Stimulated activated CD4-positive, alpha-beta T cell treated with anti-CD3 and anti-CD28 coated beads, Interleukin-2, amount 100 ng/mL, for 24 hours (primary cell): ENCODE measurements at places on chromosomes 6 and 20.

DNA sequence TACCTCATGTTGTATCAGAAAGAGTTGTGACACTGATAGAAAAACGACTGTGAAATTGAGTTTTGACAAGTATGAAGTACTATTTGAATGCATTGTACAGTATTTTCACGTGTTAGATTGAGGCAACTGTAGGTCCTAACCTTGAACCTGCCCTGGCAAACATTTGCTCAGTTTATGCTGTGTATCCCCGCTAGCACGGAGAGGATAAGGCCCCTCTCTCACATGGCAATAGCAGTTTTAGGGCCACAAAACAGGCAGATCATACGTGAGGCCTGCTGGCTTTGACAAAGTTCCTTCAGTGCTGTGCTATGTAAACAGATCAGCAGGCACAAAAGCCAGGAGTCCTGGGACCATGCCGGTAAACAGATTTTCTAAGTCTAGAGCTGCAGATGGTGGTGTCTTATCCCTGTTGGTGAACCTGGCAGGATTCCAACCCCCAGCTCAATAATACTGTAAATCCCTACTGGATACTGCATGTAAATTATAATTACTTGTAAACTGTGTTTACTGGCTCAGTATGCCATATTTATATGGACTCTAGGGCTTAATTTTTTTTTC lies 23.8 kb upstream of the FAM217A start:
- no peak for DNase-seq

DNA sequence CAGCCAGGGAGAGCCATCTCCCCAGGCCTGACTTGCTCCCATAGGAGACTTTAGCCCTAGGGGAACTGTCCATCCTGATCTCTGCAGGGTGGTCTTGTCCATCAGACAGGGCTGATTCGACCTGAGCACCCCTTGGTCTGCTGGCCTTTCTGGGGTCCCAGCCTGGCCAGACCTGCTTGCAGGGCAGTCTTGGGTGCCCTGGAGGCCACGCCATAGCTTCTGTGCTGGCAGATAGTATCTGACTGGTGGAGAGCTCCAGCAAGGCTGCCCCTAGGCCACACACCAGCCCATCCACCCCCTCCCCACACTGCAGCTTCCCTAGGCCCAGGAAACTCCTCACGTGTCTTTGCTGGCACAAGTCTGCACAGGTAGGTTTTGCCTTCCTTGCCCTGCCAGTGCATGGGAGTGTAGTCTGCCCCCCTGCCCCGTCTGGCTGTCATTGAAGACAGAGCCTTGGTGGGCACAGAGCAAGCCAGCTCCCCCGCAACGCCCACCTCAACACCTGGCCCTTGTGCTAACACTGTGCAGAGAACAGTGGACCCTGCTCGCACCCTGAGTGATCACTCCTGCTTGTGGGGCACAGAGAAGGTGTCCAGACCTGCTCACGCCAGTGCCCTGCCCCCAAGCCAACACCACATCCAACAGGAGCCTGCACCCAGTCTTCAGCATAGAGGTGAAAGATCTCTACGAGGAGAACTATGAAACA lies 32.4 kb downstream of the CCN2 start:
- DNase-seq: no peak

GRCh38 chr6:6643398-6643797 lies 54.9 kb downstream of the LY86 start:
- DNase-seq: no peak

GRCh38 chr6:45714741-45715507 lies 300.7 kb downstream of the CLIC5 start:
- DNase-seq: peak; percentile 46

DNA sequence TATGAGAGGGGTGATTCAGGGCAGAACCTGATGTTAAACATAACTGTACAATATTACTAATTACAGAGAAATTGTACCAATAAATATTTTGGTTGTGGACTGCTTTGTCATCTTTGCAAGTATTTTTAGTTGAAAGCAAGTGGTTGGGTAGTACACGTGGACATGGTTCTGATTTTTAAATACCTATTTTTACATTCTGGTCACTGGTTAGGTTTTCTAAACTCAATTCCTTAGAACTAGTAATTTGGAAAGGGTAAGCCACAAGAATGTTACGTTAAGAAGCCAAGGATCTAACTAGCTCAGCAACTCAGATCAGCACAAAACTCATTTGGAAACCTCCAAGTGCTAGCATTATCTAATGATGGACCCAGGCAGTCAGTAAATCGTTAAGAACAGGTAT lies 2.7 kb downstream of the EPB41L2 start:
- DNase-seq: no peak

DNA sequence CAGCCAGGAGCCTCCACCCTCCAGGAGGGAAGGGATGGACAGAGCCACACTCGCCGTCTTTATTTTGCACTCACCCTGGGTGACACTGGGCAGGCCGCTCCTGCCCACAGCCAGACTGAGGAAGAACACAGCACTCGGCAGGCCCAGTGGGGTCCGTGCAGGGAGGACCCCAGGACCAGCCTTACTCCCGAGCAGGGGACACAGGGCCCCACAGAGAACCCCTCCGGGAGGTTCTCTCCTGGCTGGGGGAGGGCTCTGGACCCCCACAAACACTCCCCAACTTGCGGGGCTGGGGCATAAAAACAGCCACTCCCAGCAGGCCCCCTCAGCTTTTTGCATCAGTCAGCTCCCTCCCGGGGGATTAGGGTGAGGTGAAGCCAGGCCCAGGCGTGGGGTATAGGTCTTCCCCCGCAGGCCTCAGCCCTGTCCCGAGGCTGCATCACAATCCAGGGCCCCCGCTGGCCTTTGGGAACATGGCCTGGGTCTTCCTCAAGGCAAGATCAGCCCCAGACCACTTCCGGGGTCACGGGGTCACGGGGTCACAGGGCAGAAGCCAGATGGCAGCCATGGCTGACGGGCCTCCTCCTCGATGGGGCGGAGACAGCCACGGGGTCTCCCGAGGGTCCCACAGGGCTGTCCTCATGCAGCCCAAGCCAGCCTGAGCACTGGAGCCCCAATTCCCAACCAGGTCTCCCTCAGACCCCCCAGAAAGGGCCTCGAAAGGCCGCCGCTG lies 3.2 kb downstream of the TNFRSF6B start:
- no peak for DNase-seq

DNA sequence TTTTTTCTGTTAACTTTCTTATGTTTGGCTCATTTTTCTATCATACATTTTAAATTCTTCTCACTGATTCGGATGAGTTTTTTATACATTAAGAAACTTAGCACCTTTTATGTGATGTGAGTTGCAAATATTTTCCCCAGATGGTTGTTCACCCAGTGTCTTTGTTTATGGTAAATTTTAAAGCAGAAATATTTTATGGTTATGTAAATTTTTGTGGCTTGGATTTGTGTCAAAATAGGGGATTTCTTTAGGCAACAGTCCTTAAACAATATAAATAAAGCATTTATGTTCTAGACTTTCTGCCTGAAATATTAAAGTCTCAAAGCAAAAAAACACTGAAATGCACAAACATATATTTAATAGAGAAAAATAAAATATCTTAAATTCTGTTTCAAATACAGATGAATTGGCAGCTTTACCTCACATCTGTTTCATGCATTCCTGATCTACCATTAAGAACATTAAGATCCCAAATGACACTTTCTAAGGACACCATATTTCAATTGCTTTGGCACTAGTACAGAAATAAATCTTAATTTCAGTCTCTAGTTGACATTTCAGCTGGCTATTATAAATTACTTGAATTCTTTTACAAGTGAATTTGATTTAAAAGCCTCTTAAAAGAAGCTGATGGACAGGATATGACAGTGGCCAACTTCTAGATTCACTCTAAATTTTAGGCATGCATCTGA lies 646.6 kb downstream of the HACE1 start:
- DNase-seq: no peak

GRCh38 chr6:45710304-45710821 lies 305.3 kb downstream of the CLIC5 start:
- DNase-seq: peak; percentile 91

GRCh38 chr6:56486681-56487080 lies 156.0 kb downstream of the DST start:
- no peak for DNase-seq

GRCh38 chr20:39897781-39898466 lies 791.1 kb downstream of the MAFB start:
- no peak for DNase-seq

DNA sequence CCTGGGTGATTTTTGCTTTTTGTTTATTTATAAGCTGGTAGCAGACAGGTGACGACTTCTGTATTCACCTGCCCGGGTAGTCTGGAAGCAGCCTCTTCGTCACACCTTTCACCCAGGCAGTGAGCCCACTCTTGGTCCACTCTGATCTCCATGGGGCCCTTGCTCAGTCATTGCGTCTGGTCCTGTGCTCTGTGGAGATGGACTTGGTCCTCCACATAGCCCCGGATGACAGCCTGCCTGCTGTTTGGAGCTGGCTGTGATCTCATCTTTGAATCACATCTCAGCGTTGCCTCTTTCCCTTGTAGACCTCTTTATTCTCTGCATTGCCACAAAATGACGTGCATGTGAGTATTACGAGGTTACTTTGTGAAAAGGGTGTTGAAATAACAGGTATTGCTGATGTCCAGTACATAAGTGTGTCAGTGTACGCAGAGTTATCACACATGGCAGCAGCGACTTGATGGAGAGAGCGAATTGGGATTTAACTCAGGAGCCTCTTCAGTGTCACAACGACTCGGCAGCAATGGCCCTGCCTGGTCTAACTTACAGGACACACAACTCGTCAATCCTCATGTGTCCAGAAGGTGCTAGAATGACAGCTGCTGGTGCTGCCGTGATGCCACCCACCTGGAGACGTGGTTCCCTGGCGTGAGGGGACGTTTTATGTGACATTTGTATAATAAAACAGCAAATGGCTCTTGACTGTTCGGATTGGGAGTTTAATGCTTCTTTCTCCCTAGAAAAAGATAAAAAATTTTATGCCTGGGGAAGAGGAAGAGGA lies 24.2 kb upstream of the FRMD1 start:
- DNase-seq: no peak

- no peak for DNase-seq
These were observed 9.2 kb downstream of the ENTPD6 start for GRCh38 chr20:25204550-25205276.

GRCh38 chr6:148451690-148452089 lies 109.1 kb downstream of the SASH1 start:
- DNase-seq: peak; percentile 26

DNA sequence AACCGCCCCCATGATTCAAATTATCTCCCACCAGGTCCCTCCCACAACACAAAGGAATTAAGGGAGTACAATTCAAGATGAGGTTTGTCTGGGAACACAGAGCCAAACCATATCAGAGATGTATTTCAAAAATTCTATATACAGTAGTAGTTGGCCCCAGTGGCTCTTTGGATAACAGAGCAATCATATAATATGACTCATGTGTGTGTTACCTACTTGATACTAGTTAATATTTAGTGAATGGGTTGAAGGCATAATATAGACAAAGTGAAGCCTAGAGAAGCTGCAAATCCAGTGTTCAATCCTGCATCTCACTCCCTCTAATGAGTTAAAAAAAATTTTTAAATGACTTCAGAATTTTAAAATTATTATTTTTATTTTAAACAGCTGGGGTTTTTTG lies 43.2 kb downstream of the KAT14 start:
- DNase-seq: no peak

- DNase-seq: peak; percentile 10
These were observed 56.2 kb upstream of the EDN1 start for GRCh38 chr6:12233693-12234571.

DNA sequence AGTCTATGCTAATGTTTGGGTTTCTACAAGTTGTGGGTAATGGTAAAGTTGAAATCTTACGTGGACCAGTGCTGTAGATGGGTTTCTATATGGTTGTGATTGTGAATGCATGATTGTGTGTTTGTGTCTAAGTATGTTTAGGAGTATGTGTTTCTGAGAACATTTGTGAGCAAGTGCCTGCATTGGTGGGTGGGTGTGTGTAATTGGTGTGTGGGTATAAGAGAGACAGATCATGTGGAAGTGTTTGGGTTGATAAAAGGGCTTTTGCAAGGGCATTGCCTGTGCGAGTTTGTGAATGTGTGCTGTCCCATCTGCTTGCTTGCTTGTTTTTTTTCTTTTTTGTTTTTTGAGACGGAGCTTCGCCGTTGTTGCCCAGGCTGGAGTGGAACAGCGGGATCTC lies 25.8 kb upstream of the ID1 start:
- no peak for DNase-seq

DNA sequence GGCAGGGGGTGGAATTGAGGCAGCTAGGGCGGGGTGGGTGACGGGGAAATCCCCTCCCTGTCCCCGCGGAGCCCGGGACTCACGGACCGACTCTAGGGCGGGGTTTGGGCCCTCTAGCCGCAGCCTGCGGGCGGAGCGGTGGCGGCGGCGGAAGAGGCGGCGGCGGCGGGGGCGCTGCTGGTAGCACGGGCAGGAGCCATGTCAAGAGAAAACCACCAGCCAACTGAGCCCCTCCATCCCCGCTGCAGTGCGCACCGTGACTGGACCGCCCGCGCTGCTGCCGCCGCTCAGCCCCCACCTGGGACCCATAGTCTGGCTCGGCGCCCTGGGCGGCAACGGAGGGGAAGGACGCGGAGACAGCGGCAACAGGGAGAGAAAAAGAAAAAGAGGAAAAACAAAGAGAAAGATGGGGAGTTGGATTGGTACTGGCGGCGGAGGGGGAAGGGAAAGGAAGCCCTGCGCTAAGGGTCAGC lies 1.2 kb upstream of the C6orf62 start:
- peak; percentile 80 for DNase-seq

- no peak for DNase-seq
These were observed 257.1 kb downstream of the SAMD5 start for GRCh38 chr6:147765541-147765940.
